ENCODE measurements at places on chromosomes 1 and 21.
A peak's percentile ranks its signal among the peaks of the same experiment; 100 is the strongest.

DNA sequence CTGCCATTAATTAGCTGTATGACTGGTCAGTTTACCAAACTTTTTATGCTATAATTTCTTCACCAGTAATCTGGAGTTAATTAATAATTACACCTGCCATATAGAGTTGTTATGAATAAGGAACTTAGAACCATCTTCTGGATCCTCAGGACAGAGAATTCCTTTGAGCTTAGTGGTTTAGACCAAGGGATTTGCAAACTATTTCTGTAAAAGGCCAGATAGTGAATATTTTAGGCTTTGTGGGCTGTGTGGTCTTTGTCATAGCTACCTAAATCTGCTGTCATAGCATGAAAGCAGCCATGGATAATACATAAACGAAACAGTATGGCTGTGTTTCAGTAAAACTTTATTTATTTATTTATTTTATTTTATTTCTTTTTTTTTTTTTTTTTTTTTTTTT lies 9.0 kb downstream of the TIMM17A start:
- DNase-seq, result no peak

- DNase-seq, result no peak
Observed at GRCh38 chr21:34517491-34518245, 5.7 kb upstream of the KCNE1 start.

- DNase-seq, result no peak
Observed at GRCh38 chr21:42140196-42140934, 69.2 kb downstream of the UMODL1 start.

DNA sequence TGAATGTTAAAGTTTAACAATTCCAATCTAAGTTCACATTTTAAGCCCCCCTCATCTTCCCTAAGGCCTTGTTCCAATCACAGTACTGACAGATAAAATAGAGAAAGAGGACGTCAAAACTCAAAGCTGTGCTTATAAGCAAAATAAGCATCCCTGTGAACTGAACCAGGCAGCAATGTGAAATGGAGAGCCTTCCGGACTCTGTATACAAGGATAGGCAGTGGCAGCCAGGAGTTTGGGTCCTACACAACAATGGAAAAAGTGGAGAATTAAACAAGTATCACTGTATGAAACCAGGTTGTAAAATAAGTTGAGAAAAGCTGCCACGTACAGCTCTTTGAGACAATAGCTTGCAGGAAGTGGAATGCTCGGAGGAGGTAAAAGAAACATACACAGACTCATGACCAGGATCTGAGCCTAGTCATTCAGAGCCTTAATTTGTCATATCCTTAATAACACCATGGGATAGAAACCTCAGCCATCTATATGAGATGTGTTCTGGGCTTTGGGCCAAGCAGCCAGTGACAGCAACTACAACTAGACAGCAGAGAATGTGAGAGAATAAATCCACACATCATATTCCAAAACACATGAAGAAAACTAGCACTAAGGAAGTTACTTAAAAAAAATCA lies 55.2 kb upstream of the PALMD start:
- peak; percentile 27 for DNase-seq

DNA sequence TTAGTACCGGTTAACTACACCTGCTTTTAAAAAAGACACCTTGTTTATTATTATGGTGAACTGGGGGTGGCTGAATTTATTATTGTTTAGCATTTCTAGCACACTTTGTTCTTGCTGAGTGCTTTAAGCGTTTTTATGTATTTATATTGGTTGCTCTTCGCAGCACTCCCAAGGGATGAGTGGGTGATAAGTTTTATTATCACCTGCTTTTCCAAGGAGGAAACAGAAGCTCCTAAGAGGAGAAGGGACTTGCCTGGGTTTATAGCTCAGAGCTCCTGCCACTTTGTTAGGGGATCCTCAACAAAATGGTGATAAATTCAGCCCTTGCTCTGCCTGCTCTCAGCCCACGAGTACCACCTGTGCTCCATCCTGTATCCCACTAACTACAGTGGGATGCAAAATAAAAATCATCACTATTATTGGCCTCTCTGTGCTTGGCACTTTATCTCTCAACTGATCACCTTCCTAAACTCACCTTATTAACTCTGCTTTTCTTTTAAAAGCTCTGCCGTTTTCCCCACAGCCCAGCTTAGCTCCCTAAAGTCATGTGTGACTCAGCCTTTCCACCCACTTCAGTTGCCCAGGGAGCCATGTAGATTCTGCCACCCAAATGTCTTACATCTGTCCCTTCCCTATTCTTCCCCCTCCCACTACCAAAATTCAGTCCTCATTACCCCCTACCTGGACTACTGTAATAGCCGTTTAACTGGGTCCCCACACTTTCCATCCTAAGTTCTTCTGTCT lies 44.5 kb downstream of the BCL9 start:
- DNase-seq, result no peak

DNA sequence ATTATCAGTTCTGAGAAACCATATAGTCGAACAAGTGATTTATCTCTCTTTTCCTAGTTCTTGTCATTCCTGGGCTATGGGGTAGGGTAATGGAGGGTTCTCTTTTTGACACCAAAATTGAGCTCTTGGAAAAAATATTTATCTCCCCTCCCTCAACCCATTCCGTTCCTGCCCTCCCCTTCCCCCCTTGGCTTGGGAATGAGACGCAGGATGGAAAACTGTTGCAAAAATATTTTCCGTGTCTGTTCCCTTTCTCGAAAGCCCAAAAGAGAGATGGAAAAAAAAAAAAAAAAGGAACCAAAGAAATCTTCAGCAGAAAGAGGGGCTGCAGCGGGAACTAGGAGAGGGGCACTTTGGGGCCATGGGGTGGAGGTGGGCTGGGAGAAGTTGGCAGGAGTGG lies 766 bp downstream of the ATP2B4 start:
- no peak for DNase-seq

DNA sequence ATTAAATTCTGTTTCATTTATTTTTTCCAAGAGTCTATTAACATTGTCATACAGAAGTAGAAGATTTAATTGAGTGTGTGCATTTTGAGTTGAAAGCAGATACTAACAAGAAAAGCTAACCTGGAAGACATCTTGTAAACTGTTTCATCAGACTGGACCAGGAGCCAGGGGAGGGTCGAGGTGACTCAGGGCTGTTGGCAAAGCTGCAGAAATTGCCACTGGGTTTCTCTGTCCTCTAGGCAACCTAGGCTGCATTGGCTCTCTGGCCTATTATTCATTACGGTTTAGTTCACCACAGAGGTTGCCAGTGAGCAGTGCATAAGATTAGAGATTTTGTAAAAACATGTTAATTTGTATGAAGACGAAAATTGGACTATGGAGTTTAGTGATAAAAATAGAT lies 27.5 kb downstream of the ERG start:
- no peak for DNase-seq

DNA sequence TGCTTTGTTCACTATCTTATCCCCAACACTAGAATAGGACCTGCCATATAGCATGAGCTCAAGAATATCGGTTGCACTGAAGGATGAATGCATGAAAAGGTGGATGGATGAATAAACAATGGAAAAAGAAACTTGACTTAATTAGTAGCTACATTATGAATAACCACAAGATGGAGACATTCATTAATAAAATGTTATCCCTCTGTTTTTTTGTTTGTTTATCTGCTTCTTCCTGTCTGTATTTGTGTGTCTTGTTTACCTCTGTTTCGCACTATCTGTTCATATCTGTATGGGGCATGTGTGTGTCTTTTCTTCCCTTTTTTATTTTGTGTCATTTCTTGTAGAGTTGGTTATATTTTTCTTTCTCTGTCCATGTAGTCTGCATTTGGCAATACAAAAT lies 1.1 kb upstream of the OR14I1 start:
- DNase-seq, result no peak

DNA sequence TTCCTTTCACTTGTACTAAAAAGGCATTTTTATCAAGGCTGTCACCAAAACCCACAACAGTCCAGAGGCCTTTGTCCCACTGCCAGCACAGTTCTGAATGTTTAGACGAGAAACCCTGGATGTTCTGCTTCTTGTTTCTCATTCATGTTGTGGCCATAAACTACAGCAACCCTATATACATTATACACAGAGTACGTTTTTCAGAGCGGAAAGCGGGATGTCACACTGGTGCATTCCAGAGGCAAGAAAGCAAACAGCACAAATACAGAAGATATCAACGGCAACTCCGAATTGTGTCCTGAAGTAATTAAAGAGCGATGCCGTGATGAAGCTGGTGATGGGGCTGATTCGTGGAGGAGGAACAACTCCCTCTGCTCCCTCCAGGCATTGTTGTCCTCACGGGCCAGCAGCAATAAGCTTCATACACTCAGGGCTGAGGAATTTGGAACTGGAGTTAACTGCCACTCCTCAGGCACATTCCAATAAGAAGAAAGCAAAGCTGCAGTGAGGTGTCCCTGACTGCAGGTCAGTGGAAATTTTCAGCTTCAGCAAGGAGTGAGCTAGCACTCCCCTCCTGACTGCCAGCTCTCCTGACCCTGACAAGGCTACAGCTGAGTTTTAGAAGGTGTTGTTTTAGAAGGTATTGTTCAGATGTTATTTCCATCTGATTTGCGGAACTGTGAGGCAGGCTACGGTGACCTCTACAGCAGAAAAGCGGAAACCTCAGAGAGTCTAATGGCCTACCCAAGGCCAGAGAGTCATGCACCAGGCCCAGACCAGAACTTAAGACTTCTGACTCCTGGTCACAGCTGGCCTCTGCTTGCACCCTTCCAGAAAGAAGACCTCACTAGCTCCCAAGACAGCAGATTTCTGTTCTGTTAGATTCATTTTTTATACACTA lies 149.0 kb downstream of the TGFBR3 start:
- peak; percentile 70 for DNase-seq

- DNase-seq, result no peak
Observed at GRCh38 chr1:200869753-200870391, 2.9 kb upstream of the GPR25 start.

- DNase-seq, result no peak
Observed at GRCh38 chr1:201219481-201220387, 29.1 kb downstream of the IGFN1 start.

DNA sequence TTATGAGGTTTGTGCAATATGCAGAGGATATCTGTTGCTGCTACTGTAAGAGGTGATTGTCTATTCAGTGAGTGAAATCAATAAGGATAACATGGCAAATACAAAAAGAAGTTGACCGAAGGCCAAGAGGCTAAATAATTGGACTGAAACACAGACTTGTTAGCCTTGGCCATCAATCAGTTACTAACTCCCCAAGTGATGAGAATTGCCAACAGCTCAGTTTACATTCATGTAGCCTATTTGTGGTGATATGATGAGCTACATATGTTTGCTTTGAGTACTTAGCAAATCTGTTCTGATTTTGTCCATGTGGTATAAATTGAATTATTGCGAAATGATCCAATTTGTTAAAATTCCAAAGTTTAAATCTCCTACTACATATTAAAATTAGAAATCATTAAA lies 68.6 kb upstream of the VAV3 start:
- no peak for DNase-seq

GRCh38 chr21:42404539-42404938 lies 837 bp downstream of the UBASH3A start:
- no peak for DNase-seq

DNA sequence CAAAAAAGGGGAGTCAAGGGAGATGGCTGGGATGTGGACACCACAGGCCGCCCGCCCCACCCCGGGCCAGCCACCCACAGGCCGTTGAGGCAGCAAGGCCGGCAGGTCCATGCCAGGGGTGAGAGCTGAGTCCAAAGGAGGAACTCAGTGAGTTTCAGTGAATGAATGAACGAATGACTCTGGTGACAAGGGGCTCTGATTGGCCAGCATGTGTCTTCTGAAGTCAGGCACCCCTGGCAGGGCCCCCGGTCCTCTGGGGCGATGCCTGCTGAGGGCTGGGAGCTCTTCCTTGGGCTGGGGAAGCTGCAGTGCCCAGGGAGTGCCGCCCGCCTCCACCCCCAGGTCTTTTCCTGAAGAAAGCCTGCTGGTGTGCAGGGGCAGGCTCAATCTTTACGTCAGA lies 236.1 kb upstream of the VAMP3 start:
- DNase-seq, result no peak

DNA sequence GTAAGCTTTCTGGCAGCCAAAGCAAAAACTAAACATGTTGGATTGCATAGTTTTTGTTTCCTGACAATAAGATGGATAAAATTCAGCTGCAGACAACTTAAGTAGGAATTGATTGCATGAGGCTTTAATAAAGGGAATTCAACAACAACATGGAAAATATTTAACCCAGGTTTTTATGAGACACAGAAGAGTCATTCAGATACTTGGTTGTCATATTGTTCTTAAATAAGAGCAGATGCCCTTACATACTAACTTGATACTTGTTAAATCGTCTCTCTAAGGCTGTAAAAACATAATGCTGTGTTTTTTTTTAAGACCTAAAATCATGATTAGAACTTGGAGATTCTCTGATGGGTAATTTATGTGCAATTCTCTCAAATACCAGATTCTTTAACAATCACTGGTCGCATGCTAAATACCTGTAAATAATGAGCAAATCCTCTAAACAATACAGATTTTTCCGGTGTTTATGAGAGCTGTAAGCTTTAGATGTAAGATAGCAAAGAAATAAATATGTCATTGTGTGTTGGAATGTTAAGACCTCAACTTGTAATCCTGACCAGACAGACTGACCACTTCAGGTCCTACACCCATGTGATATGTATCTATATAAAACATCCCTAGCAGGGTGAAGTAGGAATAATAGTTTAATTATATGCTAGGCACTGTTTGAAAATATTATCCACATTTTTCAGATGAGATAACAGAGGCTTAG lies 37.8 kb upstream of the CD34 start:
- DNase-seq, result no peak

GRCh38 chr1:19771350-19771749 lies 28.4 kb downstream of the TMCO4 start:
- DNase-seq, result no peak

- no peak for DNase-seq
Observed at GRCh38 chr1:1240822-1241587, 5.5 kb downstream of the C1QTNF12 start.

DNA sequence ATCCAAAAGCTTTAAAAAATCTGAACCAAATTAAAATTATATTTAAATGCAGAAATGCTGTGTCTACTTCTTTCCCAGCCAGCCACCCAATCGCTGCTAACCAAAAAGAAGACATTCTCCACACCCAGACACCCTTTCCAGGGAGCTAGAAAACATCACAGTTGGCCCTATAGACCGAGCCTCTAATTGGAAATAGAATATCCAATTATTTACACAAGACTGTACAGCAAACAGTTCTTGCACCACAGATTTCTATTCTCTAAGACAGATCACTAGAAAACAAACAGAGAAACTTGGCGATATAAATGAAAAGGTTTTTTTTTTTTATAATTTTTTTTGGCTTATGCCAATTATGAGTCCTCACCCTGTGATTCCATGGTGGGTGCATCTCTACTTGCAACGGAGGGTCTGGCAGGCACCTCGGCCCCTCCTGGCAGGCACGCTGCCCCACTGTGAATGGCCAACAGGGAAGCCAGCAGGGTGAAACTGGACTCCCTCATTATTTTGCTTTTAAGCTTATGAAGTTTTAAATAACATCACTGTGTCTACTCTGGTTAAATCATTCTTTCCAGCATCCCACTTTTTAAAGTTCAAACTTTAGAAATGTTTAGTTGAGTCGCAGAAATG lies 29.2 kb downstream of the BCAR3 start:
- DNase-seq, result no peak

DNA sequence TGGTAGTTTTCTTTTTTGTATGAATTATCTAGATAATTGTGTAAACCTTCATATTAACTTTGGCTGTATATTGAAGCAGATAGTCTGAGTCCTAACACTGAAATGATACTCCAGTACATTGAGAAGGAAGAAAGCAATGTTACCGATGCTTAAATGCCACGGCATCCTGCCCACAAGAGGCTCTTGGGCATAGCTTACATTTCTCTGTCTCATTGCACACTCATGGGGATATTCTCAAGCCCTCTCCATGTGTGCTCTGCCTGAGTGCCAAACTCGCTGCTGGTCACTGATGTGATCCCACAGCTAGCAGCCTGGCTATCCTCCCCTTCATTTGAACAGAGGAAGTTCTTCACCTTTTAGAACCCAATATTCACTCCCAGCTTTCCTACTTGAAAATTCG lies 179.4 kb downstream of the TGFB2 start:
- no peak for DNase-seq

Data from T1000 (cell line).